Left renal pelvis (tissue), 4 donors: ENCODE measurements at places on chromosomes 13 and 19. TPM values are rescaled to one million over a fixed set of nuclear protein-coding genes. Genes with fewer than 3 reads are reported as not detected.

LGALS7 gene
- polyA plus RNA-seq = not detected

SHD gene
- polyA plus RNA-seq = 2.6 TPM

SLAIN1 gene
- 11.2 TPM for polyA plus RNA-seq

MIR17HG gene
- polyA plus RNA-seq = 9.7 TPM

PNMA8A gene
- polyA plus RNA-seq = 47.1 TPM

ELANE gene
- polyA plus RNA-seq = not detected

CGB5 gene
- not detected for polyA plus RNA-seq

CEACAM1 gene
- 10.7 TPM for polyA plus RNA-seq

MEIS3 gene
- polyA plus RNA-seq = 30.5 TPM

NBEA gene
- 16.8 TPM for polyA plus RNA-seq

PSG2 gene
- polyA plus RNA-seq = not detected

CABP5 gene
- not detected for polyA plus RNA-seq

COL4A1 gene
- 595 TPM for polyA plus RNA-seq

TTC9B gene
- not detected for polyA plus RNA-seq

POU2F2 gene
- polyA plus RNA-seq = 1.2 TPM

ERICH4 gene
- 4.8 TPM for polyA plus RNA-seq

NKPD1 gene
- polyA plus RNA-seq = 0.21 TPM

PSG1 gene
- polyA plus RNA-seq = 0.22 TPM

ERCC2 gene
- polyA plus RNA-seq = 24.9 TPM

ANKRD24 gene
- 1.1 TPM for polyA plus RNA-seq

ZNF681 gene
- polyA plus RNA-seq = 9.8 TPM

PSG7 gene
- not detected for polyA plus RNA-seq

SPIB gene
- polyA plus RNA-seq = 1.1 TPM

IFNL4 gene
- polyA plus RNA-seq = not detected

SERP2 gene
- polyA plus RNA-seq = 11.3 TPM

ICAM5 gene
- polyA plus RNA-seq = 0.21 TPM

SYT5 gene
- polyA plus RNA-seq = 0.17 TPM

NCCRP1 gene
- 0.87 TPM for polyA plus RNA-seq

SIGLEC8 gene
- polyA plus RNA-seq = not detected

FAM216B gene
- polyA plus RNA-seq = not detected

LRRC8E gene
- 2.3 TPM for polyA plus RNA-seq

MYH14 gene
- polyA plus RNA-seq = 25.7 TPM

ZNF112 gene
- polyA plus RNA-seq = 9.9 TPM

ZNF441 gene
- polyA plus RNA-seq = 8.7 TPM

RYR1 gene
- 4.4 TPM for polyA plus RNA-seq

TPM4 gene
- polyA plus RNA-seq = 658 TPM

NMRK2 gene
- polyA plus RNA-seq = 0.37 TPM

ZNF440 gene
- 13.4 TPM for polyA plus RNA-seq

IL11 gene
- polyA plus RNA-seq = 0.93 TPM

ZNF181 gene
- polyA plus RNA-seq = 20.7 TPM

CEACAM7 gene
- polyA plus RNA-seq = not detected

ZNF557 gene
- 7.9 TPM for polyA plus RNA-seq

PSG5 gene
- not detected for polyA plus RNA-seq

C19orf38 gene
- 1.9 TPM for polyA plus RNA-seq

TMPRSS9 gene
- 0.17 TPM for polyA plus RNA-seq

ZNF471 gene
- polyA plus RNA-seq = 21.4 TPM

PBX4 gene
- 3.6 TPM for polyA plus RNA-seq

TGFBR3L gene
- not detected for polyA plus RNA-seq

CGB2 gene
- polyA plus RNA-seq = not detected

ASPDH gene
- polyA plus RNA-seq = 13.9 TPM

CNFN gene
- 2.0 TPM for polyA plus RNA-seq

ZNF66 gene
- polyA plus RNA-seq = 2.5 TPM

OR7G2 gene
- polyA plus RNA-seq = not detected

APC2 gene
- polyA plus RNA-seq = 1.1 TPM

VMAC gene
- 3.9 TPM for polyA plus RNA-seq

ATP7B gene
- 20.0 TPM for polyA plus RNA-seq

AMER2 gene
- polyA plus RNA-seq = 0.32 TPM

APLP1 gene
- polyA plus RNA-seq = 30.3 TPM
